Glutamatergic neuron (in vitro differentiated cells): ENCODE measurements at places on chromosomes 7 and 10.

GRCh38 chr10:2047679-2048078 is 310.4 kb upstream of the ADARB2 start:
- DNase-seq: no peak

GRCh38 chr10:4170633-4171314 is 385.8 kb upstream of the KLF6 start:
- no peak for DNase-seq

GRCh38 chr10:96456296-96456840 is 57.4 kb downstream of the TLL2 start:
- DNase-seq: no peak

GRCh38 chr10:33052915-33053810 is 95.1 kb upstream of the ITGB1 start:
- DNase-seq: no peak

- DNase-seq: no peak
These were observed 65.5 kb downstream of the LARP4B start for GRCh38 chr10:865924-866576.

DNA sequence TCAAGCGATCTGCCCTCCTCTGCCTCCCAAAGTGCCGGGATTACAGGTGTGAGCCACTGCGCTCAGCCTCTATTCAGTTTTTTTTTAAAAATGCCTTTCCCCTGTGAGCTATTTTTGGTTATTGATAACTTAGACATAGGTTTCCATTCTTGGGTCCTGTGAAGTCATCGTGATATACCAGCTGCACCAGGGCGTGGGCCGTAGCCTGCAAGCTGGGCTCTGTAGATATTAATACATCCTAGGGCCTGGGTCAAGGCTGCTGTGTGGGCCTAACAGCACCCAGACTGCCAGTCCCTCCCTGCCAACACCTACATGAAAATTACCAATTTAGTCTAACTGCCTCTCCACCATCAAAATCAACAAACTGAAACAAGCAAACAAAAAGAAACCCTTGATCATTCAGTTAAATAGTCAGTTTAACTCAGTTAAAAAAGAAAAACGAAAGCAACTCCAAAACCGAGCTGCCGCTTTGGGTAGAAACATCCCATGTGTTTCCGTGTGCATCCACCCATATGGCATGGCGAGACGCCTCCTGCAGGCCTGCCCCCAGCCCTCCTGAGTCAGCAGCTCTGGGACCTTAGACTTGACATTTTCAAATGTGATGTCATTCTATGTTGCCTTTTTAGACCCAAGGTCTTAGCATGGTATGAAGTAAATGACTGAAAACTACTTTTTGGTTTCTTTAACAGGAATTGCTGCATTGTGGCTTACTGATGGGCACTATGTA is 330.2 kb downstream of the GLRX3 start:
- no peak for DNase-seq

GRCh38 chr10:74730246-74730645 is 96.2 kb upstream of the KAT6B start:
- no peak for DNase-seq

- no peak for DNase-seq
These were observed 1404.2 kb upstream of the CELF2 start for GRCh38 chr10:9613338-9614075.

GRCh38 chr10:68572151-68572550 is 12.0 kb downstream of the TET1 start:
- no peak for DNase-seq

GRCh38 chr7:80520199-80520598 is 8.3 kb upstream of the GNAT3 start:
- DNase-seq: no peak

DNA sequence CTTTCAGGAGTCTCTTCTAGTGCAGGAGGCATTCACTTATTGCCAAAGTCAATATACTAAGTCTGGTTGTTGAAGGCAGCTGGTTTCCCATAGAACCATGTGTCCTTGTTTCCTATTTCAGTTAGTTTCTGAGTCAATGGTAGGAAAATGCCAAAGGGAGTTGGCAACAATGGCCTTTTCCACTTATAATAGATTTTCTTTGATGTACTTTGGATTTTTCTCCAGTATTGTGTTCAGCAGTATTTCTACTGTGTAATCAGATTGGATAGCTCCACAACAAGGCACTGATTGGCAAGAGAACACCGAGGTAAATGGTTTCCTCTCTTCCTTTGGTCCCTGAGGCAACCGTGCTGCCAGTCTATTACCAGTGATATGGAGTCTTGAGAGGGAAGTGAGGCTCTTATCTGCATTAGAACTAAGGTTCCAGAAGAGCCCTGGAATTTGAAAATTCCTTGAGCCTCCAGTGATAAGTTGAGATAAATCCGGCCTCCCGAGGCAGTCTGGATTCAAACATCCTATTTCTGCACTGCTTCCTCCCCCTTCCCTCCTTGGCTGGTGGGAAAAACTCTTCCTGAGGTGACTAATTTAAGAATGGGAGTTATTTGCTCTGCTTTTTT is 7.9 kb upstream of the SEPTIN7 start:
- no peak for DNase-seq
